ENCODE measurements at places on chromosomes 2 and 18.

DNA sequence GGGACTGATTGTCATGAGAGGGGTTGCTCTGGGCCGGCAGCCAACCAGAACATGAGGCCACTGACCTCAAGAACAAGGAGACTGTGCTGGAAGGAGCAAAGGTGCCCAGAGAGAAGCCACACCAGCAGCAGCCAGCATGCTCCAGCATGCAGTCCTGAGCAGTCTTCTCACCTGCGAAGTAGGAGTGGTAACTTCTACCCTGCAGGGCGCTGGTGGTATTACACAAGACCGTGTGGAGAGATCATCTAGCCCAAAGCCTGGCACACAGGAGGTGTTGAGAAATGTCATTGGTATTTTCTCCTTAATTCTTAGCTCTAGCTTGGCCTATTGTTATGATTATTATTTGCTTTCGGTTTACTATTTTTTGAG is 132.7 kb downstream of the TSN start:
- no peak for DNase-seq

GRCh38 chr18:73258375-73259087 is 390.7 kb upstream of the NETO1 start:
- DNase-seq = no peak

DNA sequence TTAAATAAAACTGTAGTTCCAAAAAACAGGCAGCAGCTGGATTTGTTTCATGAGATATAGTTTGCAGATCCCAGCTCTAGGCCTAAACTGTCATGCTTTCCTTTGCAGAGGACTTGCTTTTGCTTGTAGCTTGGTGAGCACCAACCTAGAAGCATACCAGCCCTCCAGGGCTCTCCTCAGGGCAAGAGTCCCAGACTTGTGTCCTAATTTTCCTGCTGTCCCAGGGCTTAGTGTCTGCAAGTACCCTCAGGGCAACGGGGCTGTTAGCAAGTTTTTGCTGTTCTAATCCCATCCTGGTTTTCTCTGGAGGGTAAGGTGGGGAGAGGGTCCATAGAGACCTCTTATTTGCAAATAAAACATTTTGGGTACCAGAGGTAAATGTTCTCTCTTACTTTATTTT is 59.5 kb downstream of the TMEM17 start:
- no peak for DNase-seq

DNA sequence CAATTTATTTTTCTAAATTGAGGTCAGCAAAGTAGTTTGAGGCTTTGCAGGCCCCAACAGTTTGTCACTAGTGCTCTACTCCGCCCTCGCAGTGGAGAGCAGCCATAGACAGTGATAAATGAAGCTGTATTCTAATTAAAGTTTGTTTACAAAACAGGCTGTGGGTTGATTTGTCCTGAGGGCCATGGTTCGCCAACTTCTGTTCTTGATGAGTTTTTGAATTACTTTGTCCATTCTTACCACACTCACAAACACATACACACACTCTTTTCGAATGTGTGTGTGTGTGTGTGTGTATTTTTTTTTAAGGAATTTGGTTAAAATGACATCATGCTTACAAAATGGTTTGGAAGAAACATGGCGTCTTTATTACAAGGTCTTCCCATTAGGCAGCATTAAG is 68.6 kb downstream of the MTCL1 start:
- no peak for DNase-seq

DNA sequence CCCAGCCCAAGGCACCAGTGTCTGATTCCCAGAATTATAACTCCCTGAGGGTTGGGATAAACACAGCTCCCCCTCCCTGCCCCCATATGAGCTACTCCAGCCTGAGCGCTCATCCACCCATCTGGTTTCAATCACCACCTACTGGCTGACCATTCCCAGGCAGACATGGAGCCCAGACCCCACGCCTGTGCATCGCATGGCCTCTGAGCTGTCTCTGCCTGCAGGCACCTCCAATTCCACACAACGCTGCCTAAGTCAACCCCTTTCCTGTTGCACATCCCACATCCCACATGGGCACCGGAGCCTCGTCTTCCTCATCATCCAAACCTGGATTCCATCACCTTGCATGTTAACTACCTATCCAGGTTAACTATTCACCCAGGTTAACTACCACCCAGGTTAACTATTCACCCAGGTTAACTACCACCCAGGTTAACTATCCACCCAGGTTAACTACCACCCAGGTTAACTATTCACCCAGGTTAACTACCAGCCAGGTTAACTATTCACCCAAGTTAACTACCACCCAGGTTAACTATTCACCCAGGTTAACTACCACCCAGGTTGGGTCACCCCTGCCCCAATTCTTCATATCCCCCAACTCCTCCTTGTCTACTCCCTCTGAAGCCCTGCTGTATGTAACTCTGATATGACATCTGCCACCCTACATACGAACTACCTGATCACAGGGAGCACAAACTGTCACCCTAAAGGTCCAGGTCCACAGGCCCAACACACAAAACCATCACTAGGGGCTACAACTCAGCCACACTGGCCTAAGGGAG is 47.8 kb downstream of the TEX51 start:
- no peak for DNase-seq

DNA sequence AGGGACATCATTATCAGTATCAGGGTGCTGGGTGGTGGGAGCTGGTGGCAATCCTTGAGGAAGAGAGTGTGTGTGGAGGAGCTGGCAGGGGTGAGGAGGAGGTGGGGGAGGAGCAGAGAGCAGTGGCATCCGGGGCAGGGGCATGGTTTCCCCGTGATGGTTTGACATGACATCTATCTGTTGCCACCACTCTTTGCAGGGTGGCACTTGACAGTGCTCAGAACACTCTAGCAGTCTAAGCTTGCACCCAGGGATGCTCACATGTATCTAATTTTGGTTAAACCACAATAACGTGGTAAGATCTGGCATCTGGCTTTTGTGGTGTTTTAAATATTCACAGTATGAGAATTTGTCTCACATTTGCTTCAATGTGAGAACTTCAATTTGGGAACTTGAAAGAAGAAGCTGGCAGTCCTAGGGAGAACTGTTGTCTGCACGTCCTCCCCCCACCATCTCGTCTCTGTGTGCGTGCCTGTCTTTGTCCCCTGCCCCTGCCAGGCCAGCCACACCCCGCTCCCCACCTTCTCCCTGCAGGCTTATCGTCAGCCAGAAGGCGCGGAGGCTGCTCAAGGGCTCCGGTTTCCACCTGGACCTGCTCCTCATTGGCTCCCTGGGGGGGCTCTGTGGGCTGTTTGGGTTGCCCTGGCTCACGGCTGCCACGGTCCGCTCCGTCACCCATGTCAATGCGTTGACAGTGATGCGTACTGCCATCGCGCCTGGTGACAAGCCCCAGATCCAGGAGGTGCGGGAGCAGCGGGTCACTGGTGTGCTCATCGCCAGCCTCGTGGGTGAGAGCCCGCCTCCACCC is 11.7 kb downstream of the SLC4A3 start:
- no peak for DNase-seq

- DNase-seq = no peak
These were observed 36.8 kb upstream of the ATP8B1 start for GRCh38 chr18:57839942-57840381.

GRCh38 chr2:239938651-239939486 is 86.3 kb downstream of the NDUFA10 start:
- DNase-seq = no peak

DNA sequence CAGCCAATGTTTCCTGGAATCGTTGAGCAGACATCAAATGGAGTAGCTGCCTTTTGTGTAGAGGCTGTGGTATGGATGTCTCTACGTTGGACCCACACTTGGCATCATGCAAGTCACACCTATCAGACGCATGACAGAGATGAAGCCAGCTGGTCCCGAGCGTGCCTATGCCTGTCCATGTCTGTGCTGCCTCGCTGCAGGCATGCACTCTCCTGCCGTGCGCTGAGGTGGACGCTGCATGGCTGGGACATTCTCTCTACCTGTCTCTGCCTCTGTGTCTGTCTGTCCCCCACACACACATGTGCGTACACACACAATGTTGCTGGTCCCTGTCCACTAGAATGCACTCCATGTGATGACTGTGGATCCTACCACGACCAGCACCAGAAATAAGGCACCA is 514.2 kb upstream of the MYT1L start:
- DNase-seq = no peak

GRCh38 chr2:36287363-36288275 is 68.0 kb upstream of the CRIM1 start:
- DNase-seq = no peak

GRCh38 chr2:130917006-130917688 is 80.4 kb downstream of the ARHGEF4 start:
- no peak for DNase-seq

DNA sequence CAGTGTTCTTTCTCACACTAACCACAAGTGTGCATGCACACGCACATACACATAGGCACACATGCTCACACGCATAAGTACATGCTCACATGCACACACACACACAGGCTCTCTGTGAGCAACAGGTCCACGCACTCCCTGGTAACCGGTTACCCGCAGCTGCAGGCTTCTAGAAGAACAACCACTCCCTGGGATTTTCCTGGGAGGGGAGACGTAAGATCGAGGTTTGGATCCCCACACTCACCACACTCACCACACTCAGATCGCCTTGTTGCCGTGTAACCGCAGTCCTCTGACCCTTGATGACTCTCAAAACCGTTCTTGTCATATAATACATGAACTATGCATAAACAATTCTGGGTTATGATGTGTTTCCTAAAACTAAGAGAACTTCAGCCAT is 42.2 kb downstream of the TTC32 start:
- DNase-seq = no peak

GRCh38 chr2:128499367-128500137 is 180.9 kb upstream of the HS6ST1 start:
- DNase-seq = no peak

GRCh38 chr2:208013285-208014178 is 11.8 kb downstream of the PLEKHM3 start:
- no peak for DNase-seq

DNA sequence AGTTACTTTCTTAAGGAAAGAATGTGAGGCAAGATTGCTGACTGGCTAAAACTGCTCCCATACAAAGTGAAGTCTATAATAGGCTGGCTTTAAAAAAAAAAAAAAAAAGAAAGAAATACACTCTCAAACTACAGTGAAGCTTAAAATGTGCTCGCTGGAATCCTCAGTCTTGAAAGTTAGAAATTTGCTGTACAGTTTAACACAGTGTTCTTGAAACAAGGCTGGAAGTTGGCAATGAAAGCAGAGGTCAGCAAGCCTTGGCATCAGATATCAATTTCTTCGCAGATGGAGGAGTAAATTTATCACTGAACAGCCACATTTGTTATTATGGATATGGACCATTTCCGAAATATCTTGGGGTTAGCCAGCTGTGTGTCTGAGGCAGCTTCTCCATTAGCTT is 392.9 kb downstream of the ZNF516 start:
- no peak for DNase-seq

GRCh38 chr2:223054193-223054781 is 2.3 kb downstream of the KCNE4 start:
- DNase-seq = no peak

GRCh38 chr2:105388971-105389381 is 9.9 kb downstream of the FHL2 start:
- DNase-seq = no peak

DNA sequence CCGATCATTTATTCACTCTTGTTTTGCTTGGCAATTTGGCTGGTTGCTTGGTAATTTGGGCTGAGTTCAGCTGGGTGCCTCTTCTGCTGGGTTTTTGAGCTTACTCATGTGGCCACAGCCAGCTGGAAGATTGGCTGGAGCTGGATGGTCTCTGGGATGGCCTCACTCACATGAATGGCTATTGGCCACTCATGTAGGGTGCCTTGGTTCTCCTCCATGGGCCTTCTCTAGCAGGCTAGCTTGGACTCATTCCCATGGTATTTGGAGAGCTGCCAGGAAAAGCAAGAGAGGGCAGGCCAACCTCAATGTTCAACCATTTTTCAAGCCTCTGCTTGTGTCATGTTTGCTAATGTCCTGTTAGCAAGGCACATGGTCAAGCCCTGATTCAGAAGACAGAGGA is 16.9 kb downstream of the ZAP70 start:
- DNase-seq = no peak

GRCh38 chr2:40751981-40752380 is 300.1 kb upstream of the SLC8A1 start:
- no peak for DNase-seq

GRCh38 chr2:47690132-47690531 is 92.8 kb upstream of the MSH6 start:
- DNase-seq = no peak

- DNase-seq = no peak
These were observed 19.7 kb upstream of the EMILIN2 start for GRCh38 chr18:2827061-2827460.

- no peak for DNase-seq
These were observed 83.3 kb upstream of the ID2 start for GRCh38 chr2:8598295-8599165.

GRCh38 chr2:101330253-101330933 is 21.9 kb upstream of the RNF149 start:
- no peak for DNase-seq

DNA sequence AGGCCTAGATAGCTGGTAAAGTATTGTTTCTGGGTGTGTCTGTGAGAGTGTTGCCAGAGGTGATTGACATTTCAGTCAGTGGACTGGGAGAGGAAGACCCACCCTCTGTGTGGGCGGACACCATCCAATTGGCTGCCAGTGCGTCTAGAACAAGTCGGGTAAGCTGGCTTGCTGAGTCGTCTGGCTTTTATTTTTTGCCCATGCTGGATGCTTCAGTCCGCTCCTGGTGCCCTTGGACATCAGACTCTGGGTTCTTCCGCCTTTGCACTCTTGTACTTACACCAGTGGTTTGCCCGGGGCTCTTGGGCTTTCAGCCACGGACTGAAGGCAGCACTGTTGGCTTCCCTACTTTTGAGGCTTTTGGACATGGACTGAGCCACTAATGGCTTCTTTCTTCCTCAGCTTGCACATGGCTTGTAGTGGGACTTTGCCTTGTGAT is 24.3 kb downstream of the DIS3L2 start:
- DNase-seq = no peak

- DNase-seq = no peak
These were observed 53.0 kb downstream of the POLR1A start for GRCh38 chr2:86052676-86053075.

DNA sequence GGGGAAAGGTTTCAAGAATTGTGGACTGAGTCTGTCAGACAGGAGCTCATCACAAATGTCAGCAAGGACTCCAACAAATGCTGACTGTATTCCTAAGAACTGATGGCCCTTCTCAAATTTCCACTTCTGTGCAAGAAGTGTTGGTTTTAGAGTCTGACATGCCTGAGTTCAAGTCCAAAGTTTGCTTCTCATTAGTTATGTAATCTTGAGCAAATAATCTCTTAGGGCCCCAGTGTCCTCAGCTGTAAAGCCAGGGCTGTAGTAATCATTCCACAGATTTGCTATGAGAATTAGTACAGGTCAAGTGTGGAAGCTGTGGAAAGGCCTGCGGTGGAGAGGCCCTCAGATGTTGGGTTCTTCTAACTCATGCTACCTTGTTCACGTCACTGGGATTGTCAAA is 23.9 kb downstream of the MEP1B start:
- no peak for DNase-seq

Data from activated CD8-positive, alpha-beta memory T cell treated with anti-CD3 and anti-CD28 coated beads for 1 hour (primary cell).